ENCODE measurements at places on chromosomes 12 and 14. TPM values are rescaled to one million over a fixed set of nuclear protein-coding genes. Genes with fewer than 3 reads are reported as not detected.

The STAT2 gene
- 74.7 TPM for total RNA-seq

DNA sequence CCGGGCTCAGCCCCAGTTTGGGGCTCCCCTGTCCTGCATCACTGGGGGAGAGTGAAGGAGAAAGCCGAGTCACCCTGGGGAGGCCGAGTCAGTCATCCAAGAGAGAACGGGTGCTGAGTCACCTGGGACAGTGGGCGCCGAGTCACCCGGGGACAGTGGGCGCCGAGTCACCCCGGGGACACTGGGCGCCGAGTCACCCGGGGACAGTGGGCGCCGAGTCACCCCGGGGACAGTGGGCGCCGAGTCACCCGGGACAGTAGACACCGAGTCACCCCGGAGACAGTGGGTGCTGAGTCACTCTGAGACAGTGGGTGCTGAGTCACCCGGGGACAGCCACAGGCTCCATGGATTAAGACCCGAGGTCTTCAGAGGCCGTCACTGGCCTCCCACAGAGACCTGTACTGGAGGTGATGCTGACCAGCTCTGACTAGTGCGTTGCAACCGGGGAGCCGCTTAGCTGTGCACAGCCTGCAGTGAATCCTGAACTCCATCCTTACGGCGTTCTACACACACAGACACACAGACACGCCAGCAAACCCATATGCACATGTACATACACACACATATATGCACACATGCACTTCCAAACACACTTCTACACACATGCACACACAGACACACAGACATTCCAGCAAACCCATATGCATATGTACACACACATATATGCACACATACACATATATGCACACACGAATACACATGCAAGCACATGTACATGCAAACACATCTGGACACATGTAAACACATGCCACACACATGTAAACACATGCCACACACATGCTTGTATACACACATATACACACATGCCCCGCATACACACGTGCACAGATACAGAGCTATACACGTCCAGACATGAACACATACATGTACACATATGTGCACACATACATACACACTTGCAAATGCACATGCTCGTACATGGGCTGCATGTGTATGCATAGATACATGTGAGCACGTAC is 64.9 kb upstream of the GALNT9 start:
- peaks cover 8% of the 10 kb centered on the region for H3K27me3 ChIP-seq
- no peak for DNase-seq
- H3K36me3 ChIP-seq, result peaks cover 6% of the 10 kb centered on the region

The GLI1 gene
- 2.3 TPM for total RNA-seq

GRCh38 chr12:132866251-132866828 is 21.1 kb downstream of the CHFR start:
- no peak overlapping the region for H3K4me3 ChIP-seq
- H3K27ac ChIP-seq, result no peak overlapping the region
- H3K36me3 ChIP-seq, result peaks cover 8% of the 10 kb centered on the region

DNA sequence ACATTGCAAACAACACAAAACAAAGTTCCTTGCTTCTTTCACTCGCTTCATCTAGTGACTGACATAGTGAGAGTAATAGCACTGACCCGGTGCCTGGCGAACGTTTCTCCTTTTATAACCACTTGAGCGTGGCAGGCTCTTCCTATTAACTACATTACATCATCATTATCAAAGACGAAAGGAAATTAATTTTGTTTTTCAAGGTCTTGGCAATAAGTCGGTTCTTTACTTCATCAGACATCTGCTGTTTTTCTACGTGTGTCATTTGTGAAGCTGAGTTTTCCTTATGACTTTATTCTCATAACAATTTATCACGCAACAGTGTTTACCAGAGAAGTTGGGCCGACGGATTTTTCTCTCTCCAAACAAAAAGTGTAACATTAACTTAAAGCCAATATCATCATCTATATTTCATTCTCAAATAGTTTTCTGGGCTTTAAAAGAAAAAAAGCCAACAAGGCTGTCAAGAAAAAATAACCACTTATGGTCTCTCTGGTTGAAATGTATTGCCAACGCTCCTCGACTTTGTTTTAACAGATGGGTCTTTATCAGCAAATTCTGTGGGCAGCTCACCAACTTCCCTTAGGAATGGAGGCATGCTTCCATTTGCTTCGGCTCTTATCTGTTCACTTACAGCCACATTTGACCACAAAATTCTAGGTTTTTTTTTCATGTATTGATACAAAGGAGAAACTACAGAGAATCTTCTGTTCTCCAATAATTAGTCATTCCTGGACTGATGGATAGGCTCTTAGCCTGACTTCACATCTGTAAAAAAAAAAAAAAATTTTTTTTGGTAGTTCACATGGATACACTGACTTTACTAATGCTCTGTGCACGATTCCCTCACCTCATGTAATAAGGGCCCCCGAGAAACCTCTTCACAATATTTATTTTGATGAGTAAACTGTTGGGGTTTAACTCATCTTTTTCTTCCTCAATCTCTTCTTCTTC is 97.1 kb upstream of the CDKN3 start:
- no peak for DNase-seq
- H3K36me3 ChIP-seq, result no peaks in the 10 kb centered on the region
- H3K4me1 ChIP-seq, result no peaks in the 10 kb centered on the region
- peaks cover 2% of the 10 kb centered on the region for H3K27me3 ChIP-seq
- H3K27ac ChIP-seq, result no peak overlapping the region

The LRP1-AS gene
- total RNA-seq, result not detected

Data from glutamatergic neuron (in vitro differentiated cells).